ENCODE measurements at places on chromosomes 4 and X.

GRCh38 chr4:94841864-94842221 is 84.1 kb downstream of the BMPR1B start:
- DNase-seq = no peak

- DNase-seq = no peak
These were observed 1.3 kb upstream of the EOLA2 start for GRCh38 chrX:149939655-149939904.

DNA sequence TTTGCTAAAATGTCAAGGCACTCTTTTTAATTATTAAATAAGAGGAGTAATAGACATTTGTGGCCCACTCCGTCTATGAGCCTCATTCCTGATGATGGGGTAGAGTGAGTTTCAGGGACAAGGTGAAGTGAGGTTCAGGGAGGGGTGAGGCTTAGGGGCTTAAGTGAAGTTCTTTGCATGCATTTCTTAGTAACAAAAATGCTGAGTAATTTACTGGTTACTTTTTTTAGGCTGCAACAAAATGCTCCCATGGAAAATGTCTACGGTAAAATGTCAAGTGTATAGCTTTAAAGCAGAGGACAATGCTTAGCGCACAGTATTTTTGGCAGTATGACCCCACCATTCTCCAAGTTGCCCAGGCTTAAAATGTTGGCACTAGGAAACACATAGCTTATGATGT is 2.0 kb upstream of the USO1 start:
- no peak for DNase-seq

GRCh38 chr4:138959097-138959815 is 56.3 kb upstream of the NOCT start:
- no peak for DNase-seq

- DNase-seq = peak; percentile 62
These were observed 158.8 kb downstream of the ADGRA3 start for GRCh38 chr4:22356987-22357596.

- DNase-seq = no peak
These were observed 121.4 kb downstream of the COX18 start for GRCh38 chr4:72948080-72948479.

GRCh38 chrX:40171513-40172400 is 74.0 kb upstream of the BCOR start:
- DNase-seq = peak; percentile 81

DNA sequence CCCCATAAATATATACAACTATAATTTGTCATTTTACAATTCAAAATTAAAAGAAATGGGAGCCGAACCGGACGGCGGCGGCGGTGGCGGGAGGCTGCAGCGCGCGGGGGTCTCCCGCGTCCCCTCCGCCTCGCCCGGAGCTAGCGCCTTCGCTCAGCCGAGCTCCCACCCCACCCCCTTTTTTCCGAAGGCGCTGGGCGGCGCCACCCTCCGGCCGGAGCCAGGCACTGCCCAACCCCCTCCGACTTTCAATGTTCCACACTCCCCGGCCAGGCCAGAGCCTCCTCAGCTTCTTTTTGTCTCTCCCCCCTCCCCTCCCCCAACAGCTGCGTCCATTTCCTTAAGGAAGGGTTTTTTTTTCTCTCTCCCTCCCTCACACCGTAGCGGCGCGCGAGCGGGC is 214.1 kb upstream of the GEMIN8 start:
- no peak for DNase-seq

DNA sequence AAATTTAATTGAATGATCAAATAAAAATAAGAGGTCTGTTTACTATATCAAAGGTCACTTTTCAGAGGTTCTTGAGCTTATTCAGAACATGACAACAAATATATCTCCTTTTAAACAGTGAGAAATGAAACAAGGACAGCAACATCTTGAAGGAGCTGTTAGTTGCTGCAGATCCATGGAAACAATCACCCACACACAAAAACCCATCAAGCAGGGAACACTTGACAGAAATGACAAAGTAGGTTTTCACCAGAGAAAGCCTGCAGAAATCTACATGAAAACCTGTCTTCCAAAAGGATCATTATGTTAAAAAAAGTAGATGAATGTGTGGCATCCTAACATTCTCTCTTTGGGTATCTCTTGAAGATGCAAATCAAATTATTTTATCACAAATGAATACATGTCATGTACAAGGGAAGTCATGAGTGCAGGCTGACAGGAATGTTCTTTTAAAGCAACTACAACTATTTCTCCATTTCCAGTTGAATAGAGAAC is 203.0 kb downstream of the GRIA2 start:
- no peak for DNase-seq

- DNase-seq = no peak
These were observed 6.9 kb upstream of the ANXA3 start for GRCh38 chr4:78544678-78545077.

- DNase-seq = no peak
These were observed 202.5 kb upstream of the KLF8 start for GRCh38 chrX:56029691-56030090.

DNA sequence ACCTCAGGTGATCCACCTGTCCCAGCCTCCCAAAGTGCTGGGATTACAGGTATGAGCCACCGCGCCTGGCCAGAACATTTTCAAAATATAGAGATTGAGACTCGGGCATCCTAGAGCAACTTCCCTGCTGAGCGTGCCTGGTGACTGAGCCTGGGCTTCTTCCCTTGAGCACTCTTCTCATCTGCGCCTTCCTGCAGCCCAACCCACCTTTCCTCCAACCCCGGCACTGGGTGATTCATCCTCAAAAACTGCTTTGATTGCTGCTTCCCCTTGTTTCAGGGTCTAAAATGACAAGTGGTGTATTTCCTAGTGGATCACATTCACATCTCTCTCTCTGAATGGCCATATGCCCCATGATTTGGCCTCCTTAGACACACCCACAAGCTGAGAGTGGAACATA is 37.8 kb downstream of the PHKA2 start:
- no peak for DNase-seq

DNA sequence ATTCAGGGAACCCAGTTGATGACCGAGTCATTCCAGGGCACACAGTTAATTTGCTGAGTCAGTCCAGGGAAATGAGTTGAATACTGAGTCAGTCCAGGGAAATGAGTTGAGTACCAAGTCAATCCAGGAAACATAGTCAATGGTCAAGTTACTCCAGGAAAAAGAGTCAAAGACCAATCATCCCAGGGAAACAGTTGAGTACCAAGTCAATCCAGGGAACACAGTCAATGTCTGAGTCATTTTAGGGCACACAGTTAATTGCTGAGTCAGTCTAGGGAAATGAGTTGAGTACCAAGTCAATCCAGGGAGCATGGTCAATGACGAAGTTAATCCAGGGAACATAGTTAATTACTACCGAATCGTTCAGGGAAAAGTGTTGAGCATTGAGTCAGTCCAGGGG is 754.4 kb downstream of the NLGN4X start:
- DNase-seq = no peak

GRCh38 chrX:107738272-107738671 is 37.3 kb downstream of the TSC22D3 start:
- DNase-seq = no peak

DNA sequence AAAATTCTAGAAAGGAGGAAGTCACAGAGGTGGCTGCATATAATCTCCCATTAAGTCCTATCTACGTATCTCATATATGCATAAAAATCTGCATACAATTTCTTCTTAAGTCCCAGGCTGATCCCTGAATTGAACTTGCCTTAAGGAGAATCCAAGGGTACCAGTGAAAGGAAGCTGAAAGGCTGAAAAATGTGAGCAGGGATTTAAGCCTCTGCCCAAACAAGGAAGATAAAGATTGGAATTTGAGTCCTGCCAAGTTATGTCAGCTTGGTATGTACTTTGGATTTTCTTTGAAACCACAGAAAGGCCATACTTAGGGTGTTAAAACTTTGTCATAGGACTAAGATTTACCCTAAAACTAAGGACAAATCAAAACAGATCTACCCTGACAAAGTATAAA is 26.5 kb upstream of the GEMIN8 start:
- DNase-seq = no peak

GRCh38 chr4:169243825-169244609 is 26.7 kb downstream of the SH3RF1 start:
- no peak for DNase-seq

DNA sequence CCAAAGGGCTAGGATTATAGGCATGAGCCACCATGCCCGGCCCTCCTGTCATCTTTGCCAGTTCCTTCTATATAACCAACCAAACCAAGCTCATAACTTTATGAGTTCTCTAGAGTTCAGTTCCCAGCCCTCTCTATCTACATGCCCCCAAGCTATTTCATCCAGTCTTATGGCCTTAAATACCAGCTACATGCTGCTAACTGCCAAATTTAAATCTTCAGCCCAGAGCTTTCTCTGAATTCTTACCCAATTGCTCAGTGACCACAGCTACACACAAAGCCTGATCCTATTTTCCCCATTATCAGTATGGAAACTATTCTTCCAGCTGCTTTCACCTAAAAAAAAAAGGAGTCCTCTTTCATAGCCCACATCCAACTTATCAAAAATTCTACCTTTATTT is 23.1 kb downstream of the TMEM184C start:
- DNase-seq = no peak

GRCh38 chr4:73883306-73883705 is 14.1 kb downstream of the CXCL1 start:
- DNase-seq = no peak
